Osteocyte (in vitro differentiated cells): ENCODE measurements at places on chromosomes 12 and 14. TPM values are rescaled to one million over a fixed set of nuclear protein-coding genes. Genes with fewer than 3 reads are reported as not detected.

The TDRD9 gene
- not detected in 2 replicates for total RNA-seq

GRCh38 chr14:28661171-28661772 is 105.3 kb upstream of the FOXG1 start:
- H3K4me3 ChIP-seq = peak overlapping the region; percentile 14
- no peak for DNase-seq
- no peaks in the 10 kb centered on the region for H3K27me3 ChIP-seq
- peak overlapping the region; percentile 97 for H3K27ac ChIP-seq
- peaks cover 32% of the 10 kb centered on the region for H3K4me1 ChIP-seq
- no peaks in the 10 kb centered on the region for H3K36me3 ChIP-seq

DNA sequence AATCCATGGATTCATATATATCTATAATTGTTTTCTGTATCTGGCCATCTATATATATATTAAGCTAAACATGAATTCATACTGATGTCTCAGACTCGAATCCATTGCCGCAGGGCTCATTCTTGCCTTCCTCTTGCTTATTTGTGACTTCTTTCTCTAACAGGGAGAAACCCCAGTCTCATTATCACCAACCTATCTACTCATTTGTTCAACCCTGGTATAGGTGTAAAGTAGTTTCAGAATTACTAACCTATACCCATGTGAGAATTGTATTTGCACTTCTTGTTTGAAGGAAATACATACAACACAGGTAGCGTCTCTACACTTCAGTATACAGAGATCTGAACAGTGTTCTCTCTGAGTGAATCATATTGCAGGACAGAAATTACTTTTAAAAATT is 77.7 kb downstream of the PTPN11 start:
- DNase-seq = no peak
- peaks cover 41% of the 10 kb centered on the region for H3K36me3 ChIP-seq
- H3K27me3 ChIP-seq = no peaks in the 10 kb centered on the region

GRCh38 chr14:81682134-81682533 is 148.5 kb upstream of the SEL1L start:
- no peaks in the 10 kb centered on the region for H3K27me3 ChIP-seq
- H3K36me3 ChIP-seq = peaks cover 2% of the 10 kb centered on the region
- DNase-seq = no peak
- no peaks in the 10 kb centered on the region for H3K4me1 ChIP-seq

DNA sequence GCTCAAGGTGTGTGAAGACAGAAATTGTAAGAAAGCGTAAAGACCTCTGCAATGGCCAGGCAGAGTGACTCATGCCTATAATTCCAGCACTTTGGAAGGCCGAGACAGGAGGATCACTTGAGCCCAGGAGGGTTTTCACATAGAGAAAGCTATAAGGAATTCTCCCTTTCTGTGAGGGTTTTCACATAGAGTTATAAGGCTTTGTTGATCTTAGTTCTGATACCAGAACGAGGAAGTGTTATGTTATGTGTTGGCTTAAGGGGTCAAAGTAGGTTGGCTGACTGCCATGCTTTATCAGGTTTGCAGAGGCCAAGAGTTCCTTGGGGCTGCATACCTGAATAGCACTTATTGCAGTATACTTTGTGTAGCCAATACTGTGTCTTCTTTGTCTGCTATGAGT is 139.1 kb downstream of the ERC1 start:
- H3K27ac ChIP-seq = no peak overlapping the region
- H3K4me3 ChIP-seq = no peak overlapping the region
- DNase-seq = no peak
- no peaks in the 10 kb centered on the region for H3K4me1 ChIP-seq

DNA sequence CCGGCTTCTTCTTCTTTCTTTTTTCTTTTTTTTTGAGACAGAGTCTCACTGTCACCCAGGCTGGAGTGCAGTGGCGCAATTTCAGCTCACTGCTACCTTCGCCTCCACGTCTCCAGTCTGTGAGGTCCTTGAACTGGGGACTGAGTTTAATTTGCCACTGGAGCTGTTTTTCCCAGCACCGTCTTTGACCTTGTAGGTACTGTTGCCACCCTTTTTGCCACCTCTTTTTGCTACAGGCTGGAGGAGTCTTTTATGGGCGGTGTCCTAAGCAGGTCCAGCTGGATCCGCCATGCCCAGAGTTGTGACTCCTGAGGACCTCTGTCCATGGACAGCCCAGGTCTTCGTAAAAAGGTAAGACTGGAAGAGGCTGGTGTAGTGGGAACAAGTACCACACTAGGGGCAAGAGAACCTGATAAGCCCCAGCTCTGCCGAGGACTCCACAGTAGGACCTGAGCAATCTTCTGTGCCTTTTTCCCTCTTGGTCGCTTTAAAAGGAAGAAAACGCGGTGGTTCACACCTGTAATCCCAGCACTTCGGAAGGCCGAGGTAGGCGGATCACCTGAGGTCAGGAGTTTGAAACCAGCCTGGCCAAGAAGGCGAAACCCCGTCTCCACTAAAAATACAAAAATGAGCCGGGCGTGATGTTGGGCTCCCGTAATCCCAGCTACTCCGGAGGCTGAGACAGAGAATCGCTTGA is 946 bp downstream of the RNU4-2 start:
- no peaks in the 10 kb centered on the region for H3K36me3 ChIP-seq
- no peak overlapping the region for H3K27ac ChIP-seq
- no peak for DNase-seq
- H3K27me3 ChIP-seq = no peaks in the 10 kb centered on the region
- H3K4me3 ChIP-seq = no peak overlapping the region
- peaks cover 16% of the 10 kb centered on the region for H3K4me1 ChIP-seq

DNA sequence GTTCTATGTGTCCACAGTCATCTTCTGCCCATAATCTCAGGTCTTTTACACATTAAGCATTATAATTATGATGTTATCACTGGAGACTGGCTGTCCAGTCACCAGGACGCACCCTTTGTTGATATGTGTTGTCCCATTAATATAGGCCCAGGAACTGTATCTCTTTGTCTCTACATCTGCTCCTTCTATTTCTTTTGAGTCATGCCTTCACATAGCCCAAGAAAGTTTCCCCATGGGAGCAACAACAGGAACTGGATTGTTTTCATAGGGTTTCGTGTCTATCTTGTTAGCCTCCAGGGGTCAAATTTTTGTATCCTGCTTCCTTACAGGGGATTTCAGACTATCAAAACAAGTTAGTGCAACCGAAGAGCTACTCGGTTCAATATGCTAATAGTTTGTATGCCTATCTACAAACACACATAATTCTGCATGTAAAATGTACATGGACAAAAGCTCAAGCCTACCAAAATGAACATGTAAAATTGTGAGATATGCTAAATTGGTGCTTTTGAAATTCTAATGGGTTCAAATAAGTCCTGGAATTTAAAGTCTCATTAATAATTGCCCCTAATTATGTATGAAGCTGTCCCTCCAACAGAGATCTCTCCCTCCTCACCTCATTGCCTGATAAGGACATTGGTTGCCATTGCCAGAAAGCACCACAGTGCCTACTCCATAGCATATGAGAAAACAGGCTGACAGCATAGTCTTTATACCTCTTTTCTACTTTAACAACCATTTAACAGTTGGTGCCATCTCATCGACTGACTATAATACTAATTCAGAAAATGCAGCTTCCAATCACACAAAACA is 99.8 kb upstream of the DIO2 start:
- no peak for DNase-seq
- peaks cover 55% of the 10 kb centered on the region for H3K4me1 ChIP-seq
- H3K27me3 ChIP-seq = no peaks in the 10 kb centered on the region
- H3K27ac ChIP-seq = peak overlapping the region; percentile 75
- peaks cover 20% of the 10 kb centered on the region for H3K36me3 ChIP-seq

GRCh38 chr12:64180951-64181350 is 41.1 kb downstream of the KICS2 start:
- no peaks in the 10 kb centered on the region for H3K36me3 ChIP-seq
- no peaks in the 10 kb centered on the region for H3K27me3 ChIP-seq
- H3K4me1 ChIP-seq = peaks cover 40% of the 10 kb centered on the region
- peak overlapping the region; percentile 81 for H3K27ac ChIP-seq
- no peak overlapping the region for H3K4me3 ChIP-seq
- no peak for DNase-seq

- no peak overlapping the region for H3K4me3 ChIP-seq
- no peaks in the 10 kb centered on the region for H3K27me3 ChIP-seq
These were observed 430.3 kb upstream of the PDE3A start for GRCh38 chr12:19938031-19938430.

- no peak overlapping the region for H3K4me3 ChIP-seq
- H3K36me3 ChIP-seq = no peaks in the 10 kb centered on the region
- H3K4me1 ChIP-seq = no peaks in the 10 kb centered on the region
- DNase-seq = no peak
These were observed 298.8 kb upstream of the TBX3 start for GRCh38 chr12:114982760-114983159.
